Cardiac fibroblast (primary cell): ENCODE measurements at places on chromosomes 11 and 22.
A peak's percentile ranks its signal among the peaks of the same experiment; 100 is the strongest.

GRCh38 chr11:128687321-128687720 is 6.6 kb upstream of the FLI1 start:
- DNase-seq = no peak

DNA sequence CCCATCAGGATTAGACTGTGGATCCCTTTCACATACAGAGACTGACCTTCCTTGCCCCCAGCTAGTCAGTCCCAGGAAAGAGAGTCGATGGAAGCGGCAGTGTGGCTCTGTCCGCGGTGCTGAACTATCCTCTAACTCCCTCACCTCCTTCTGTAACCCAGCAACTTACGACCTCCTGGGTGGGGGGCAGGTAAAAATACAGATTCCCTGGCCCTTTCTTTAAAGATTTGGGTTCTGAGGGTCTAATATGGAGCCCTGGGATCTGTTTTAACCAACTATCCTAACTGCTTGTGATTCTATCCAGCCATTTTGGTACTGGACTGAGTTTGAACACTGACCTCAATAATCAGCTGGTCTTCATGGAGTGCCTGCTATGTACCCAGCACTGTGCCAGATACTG is 23.2 kb downstream of the MFNG start:
- DNase-seq = peak; percentile 51

- no peak for DNase-seq
Measured at GRCh38 chr11:89015614-89016013, 50.2 kb downstream of the GRM5 start.

DNA sequence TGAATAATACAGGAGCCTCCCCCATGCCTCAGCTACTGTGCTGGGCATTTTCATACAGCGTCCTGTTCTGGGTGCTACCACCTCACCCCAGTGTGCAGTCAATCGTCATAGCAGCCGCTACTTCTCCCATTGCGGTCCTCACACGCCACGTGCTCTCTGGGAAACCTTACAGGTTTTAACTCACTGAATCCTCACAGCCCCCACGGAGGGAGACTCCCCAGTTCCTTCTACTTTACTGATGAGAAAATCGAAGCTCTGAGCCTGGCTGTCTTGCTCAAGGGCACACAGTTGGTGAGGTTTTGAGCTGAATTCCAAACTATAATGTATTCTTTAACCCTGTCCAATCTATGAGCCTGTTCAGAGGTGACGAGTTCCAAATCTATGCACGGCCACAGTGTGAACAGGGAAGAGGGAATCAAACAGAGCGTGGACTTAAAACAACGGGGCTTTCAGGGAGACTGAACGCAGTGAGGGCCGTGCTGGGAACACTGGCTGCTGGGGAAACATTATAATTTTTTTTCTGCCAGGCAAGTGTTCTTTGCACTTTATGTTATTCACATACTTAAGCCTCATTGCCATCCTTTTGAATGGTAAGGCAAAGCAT is 421.5 kb downstream of the BRD1 start:
- no peak for DNase-seq

DNA sequence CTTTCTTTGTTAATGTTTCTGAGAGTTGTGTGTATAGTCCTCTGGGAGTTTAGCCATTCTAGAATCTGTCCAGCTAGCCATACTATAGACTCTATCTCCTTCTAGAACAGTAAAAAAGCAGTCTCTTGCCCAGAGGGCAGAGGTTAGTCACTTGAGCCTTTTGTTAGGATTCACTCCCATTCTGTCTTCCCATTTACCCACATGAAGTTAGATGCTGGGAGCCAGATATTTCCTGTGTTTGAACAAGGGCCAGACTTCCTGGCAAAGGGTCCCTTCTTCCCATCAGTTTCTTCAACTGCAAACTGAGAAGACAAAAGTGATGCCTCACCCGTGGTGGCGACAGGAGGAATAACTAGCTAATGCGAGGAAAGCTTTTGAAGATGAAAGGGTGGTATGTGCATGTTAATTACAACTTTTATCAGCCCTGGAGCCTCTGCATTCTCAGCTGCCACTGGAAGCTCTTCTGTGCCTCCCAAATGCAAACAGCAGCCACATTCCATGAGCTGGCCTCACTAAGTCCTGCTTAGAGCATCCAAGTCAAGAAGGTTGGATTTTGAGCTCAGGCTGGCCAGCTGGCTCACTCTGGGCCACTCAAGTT is 12.8 kb downstream of the CD44 start:
- no peak for DNase-seq

GRCh38 chr11:96567176-96567575 is 177.4 kb downstream of the JRKL start:
- DNase-seq = peak; percentile 29

DNA sequence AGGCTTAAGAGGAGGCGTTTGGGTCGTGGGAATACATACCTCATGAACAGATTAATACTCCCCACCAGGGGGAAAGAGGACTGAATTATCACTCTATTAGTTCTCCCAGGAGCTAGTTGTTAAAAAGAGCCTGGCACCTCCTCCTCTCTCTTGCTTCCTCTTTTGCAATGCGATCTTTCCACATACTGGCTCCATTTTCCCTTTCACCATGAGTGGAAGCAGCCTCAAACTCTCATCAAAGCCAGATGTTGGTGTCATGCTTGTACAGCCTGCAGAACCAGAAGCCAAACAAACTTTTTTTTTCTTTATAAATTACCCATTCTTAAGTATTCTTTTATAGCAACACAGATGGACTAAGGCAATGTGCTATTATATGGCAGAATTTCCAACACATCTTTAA is 258.5 kb downstream of the FAM76B start:
- peak; percentile 50 for DNase-seq

GRCh38 chr11:124865902-124866851 is 945 bp downstream of the ROBO3 start:
- peak; percentile 38 for DNase-seq

DNA sequence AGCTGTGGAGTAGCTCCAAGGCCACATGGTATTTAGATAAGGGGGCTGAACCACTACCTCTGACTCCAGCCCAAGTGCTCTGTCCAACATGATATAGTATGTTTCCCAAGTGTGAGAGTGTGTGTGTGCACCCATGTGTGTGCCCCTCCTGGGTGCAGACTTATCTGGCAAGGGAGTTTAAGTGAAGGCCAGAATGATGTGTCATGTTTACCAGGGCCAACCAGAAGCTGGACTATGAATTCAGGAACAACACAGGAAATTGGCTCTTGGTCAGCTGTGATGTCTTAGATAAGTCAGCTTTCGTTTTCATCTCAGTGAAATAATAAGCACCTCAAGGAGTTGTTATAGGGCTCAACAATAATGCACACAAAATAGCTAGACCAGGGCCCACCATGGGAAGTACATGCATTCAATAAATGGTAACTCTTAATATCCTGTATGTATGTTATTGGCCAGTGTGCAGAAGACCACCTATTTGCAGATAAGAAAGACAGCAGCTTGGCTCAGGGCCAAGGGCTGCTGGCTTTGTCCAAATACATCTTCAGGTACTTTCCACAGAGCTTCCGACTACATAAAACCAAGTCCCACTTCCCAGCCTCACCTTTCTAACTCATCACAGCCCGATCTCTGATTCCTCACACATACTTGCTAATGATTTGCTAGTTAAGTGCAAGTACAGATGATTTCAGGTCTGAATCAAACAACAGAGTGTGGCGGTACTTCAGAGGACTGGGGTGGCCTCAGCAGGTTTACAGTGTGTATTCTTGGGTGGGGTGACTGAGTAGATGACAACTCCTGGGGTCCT is 120.9 kb downstream of the ME3 start:
- peak; percentile 95 for DNase-seq

DNA sequence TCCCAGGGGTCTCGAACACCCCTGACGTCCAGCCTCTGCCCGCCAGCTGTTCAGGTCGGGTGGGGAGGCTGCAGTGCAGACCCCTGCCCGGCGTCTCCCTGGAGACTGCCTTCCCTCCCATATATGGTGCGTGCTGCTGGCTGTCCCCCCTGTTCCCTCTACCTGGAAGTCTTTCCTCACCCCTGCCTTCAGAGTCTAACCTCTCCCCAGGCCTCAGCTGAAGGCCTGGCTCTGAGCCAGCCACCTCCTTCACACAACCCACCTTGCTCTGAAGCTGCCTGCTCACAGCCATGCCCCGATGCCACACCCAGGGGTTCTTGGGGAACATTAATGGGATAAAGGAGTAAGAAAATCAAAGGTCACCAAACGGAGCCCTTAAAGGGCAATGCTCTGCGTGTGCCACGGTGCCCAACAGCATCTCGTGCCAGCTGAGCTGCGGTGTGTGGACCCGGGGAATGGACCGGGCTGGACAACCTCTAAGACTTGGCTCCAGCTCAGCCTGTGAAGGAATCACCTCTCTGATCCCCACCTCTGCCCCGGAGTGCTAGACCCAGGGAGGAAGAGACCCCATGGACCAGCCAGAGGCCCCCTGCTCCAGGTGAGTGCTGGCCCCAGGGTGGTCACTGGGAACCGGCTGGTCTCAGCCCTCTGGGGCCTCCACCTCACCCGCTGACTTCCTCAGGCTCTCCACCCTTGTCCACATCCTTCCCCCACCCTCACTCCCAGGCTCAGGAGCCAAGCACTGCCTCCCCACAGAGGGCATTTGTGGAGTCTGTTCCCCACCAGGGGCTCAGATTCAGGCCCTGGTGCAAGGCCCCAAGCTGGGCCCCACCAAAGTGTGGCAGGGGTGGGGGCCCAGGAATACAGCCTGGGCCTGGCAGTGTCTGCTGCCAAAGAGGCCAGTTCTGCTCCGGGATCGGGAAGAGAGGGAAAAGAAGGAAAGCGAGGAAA is at the start of gene NLRP6:
TSS of gene NLRP6 (plus strand) at position 407 of the 951 bp plus-strand sequence. CDS start at position 570, 163 bp downstream.
- DNase-seq = no peak

GRCh38 chr11:117820071-117820470 is 4.5 kb downstream of the FXYD2 start:
- no peak for DNase-seq

DNA sequence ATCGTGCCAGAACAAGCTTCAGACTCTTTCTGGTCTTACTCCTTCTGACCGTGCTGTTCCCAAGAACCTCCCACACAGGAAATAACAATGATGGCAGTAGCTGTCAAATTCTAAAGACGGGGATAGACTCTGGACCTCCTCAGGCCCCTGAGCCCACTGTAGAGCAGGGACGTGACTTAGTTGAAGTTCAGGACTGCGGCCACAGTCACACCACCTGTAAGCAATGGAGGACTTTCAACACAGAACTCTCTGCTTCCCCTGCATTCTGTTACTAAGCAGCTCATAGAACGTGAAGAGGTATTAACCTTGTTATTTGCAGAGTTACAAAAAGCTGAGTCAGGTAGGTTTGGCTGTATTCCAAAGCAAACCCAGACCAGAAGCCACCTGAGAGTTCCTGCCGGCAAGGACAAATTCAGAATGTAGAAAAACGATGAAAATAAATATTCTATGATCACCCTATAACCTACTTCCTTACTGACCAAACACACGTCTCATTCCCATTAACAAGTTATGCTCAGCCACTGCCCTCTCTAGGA is 12.7 kb downstream of the TMEM45B start:
- peak; percentile 23 for DNase-seq

DNA sequence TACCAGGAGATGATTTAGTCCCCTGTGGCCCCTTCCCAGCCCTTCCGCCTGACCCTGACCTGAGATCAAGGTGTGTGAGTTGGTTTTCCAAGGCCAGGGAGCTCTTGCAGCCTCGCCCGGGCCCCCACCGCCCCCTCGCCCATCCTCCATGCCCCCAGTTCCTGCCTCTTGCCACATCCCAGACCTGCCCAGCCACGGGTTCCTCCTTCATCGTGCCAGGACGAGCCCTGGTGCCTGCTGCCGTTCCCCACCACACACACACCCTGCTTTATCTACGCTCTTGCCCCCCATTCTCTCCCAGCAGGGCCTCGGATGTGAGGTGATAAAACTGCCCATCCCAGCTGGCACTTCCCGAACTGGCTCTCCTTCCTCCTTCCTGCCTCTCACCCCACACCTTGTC is 1.4 kb upstream of the LIF start:
- no peak for DNase-seq

GRCh38 chr22:49753961-49754695 is 73.5 kb downstream of the BRD1 start:
- DNase-seq = no peak

GRCh38 chr11:12224537-12224893 is 114.1 kb downstream of the MICAL2 start:
- DNase-seq = peak; percentile 88
